Activated CD4-positive, CD25-positive, alpha-beta regulatory T cell (primary cell): ENCODE measurements at places on chromosomes 6 and 20.

GRCh38 chr20:19387251-19387650 is 174.8 kb downstream of the SLC24A3 start:
- no peak for DNase-seq

GRCh38 chr6:7526755-7527154 is 14.7 kb upstream of the DSP start:
- DNase-seq, result no peak

DNA sequence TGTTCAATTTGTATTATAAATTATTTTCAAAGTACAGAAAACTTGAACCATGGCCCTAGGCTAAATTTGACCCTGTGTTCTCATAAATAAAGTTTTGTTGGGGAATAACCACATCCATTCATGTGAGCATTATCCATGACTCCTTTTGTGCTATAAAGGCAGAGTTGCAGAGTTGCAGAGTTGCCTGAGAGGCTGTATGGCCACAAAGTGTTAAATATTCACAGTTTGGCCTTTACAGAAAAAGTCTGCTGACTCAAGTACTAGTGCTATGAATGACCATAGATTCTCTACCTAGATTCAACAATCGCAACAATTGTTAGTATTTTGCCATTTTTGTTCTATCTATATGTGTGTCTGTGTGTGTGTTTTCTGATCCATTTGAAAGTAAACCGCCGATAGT is 46.2 kb upstream of the BEND3 start:
- no peak for DNase-seq

GRCh38 chr6:21208081-21208795 is 385.3 kb upstream of the SOX4 start:
- DNase-seq, result no peak

- DNase-seq, result no peak
Measured at GRCh38 chr6:13787137-13787536, 27.2 kb downstream of the MCUR1 start.

- no peak for DNase-seq
Measured at GRCh38 chr6:164695896-164696295, 613.5 kb downstream of the C6orf118 start.

DNA sequence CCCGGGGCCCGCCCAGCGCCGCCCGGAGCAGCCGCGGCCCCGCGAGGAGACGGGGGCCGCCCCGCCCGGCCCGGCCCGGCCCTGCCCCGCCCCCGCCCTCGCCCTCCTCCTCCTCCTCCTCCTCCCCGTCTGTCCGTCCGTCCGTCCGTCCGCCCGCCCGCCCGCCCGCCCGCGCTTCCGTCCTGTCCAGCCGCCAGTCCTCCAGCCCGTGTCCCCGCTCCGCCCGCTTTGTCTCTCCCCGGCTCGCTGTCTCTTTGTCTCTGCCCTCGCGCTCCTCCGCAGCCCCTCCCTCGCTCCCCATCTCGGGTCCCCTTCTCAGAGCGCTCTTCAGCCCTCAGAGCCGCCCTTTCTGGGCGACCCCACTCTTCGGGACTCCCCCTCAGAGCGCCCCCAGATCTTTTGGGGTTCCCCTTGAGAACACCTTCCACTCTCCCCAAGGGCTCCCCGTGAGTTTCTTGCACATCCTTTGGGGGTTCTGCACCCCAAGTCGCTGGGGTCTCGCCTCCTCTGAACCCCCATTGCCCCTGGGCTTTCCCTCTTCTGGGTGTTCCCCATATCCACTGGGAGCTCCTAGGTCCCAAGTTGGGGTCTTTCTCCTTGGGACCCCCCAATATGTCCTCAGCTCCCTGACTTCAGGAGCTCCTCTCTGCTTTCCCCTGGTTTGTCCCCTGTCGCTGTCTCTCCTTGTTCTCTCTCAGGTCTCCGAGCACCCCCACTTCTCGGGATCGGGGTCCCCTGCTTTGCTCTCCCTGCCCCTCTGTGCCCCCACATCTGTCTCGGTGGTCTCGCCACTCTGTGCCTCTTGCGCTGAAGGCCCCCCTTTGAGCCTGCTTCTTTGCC is 79.5 kb upstream of the MYL9 start:
- peak; percentile 30 for DNase-seq

GRCh38 chr20:49540687-49541435 is 27.1 kb downstream of the PTGIS start:
- DNase-seq, result no peak

DNA sequence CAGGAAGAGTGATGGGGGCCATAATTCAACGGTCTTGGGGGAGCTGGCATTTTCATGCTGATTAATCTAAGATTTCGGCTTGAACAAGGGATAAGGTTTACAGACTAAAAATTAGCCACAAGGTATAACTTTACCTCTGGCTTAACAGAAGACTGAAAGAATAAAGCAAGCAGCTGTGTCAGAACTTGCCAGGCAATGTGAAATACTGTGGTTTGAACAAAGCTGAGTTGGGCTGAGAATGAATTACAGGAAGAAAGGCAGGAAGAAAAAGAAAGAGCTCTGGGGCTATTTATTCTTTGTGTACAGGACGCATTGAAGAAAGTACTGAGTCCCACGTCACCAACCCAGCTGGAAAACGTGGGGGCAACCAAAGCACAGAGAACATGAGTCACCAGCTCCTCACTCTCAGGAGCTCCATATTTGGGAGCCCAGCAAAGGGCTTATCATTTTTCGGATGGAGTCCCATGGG is 121.5 kb upstream of the NEDD9 start:
- no peak for DNase-seq

DNA sequence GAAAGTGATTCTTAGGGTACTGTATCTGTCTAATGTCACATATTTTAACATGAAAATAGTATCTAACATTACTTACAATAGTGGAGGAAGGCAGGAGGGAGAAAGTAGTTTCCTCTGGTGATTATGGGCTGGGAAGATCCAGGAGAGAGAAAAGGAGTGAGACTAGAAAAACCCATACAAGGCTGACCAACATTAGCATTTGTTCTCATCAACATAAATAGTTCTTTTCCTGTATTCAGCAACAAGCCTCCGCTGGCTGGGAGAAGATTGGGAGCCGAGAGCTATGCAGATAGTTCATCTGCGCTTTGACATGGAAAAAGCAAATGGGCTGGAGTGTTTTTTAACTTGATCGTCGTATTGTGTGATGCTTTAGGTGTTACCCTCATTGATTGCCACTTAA is 239.4 kb downstream of the PHACTR1 start:
- DNase-seq, result no peak

DNA sequence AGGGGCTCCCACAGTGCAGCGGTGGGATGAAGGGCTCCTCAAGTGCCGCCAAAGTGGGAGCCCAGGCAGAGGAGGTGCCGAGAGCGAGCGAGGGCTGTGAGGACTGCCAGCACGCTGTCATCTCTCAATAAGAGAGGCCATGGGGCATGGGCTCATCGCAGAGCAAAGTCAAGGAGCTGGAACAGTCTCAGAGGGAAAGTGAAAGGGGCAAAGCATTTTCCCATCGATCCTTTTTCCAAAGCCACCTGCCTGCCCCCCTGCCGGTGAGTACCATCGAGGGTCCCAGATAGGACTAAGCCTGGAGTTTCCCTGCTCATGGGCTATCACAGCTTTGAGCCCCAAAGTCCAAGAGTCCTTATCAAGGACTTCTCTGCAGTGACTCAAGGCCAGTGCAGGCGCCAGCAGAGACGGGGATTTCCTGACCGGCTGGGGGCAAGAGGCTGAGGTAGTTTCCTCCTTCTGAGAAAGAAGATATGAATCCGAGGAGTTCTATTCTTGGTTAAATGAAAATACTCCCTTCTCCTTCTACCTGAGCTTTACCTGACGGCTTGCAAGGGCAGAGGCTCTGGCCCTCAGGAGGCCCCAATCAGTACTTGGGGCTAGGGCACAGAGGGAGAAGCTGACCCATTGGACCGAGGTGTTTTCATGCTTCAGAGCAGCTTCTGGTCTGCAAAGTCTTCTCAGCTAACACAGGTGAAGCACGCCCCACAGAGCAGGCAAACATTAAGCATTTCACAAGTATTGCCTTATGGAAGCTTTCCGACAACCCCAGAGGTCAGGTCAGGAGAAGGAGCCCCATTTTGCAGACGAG is 22.6 kb downstream of the ETV7 start:
- DNase-seq, result no peak

DNA sequence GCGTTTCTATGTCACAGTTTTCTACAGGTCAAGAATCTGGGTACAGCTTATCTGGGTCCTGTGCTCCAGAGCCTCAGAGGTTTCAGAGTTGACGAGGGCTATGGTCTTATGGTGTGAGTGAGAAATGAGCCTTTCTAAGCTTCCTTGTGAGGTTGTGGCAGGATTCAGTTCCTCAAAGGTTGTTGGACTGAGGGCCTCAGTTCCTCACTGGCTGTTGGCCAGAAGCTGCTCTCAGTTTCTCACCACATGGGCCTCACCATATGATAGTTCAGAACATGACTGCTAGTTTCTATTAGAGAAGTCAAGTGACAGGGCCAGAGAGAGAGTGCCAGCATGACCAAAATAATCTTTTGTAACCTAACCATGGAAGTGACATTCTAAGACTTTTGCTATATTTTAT is 96.1 kb downstream of the NUS1 start:
- DNase-seq, result no peak

GRCh38 chr6:12269110-12269509 is 21.1 kb upstream of the EDN1 start:
- no peak for DNase-seq

GRCh38 chr6:79040083-79040482 is 38.0 kb downstream of the PHIP start:
- no peak for DNase-seq

DNA sequence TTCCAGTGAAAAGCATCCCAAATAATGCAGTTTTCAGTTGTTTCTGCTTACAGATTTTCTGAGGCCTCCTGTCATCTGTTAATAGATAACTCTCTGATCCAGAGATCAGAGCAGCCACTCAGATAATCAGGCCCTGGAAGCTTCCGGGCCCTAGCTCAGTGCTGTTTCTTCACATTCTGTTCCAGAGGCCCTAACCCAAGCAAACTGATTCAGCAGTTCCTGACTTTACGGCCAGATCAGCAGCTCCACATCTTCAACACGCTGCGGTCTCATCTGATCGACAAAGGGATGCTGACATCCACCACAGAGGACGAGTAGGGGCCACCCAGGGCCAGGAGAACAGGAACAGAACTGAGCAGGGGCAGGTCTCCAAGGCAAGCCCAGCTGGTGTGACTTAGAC is 63.1 kb downstream of the CDS2 start:
- no peak for DNase-seq

DNA sequence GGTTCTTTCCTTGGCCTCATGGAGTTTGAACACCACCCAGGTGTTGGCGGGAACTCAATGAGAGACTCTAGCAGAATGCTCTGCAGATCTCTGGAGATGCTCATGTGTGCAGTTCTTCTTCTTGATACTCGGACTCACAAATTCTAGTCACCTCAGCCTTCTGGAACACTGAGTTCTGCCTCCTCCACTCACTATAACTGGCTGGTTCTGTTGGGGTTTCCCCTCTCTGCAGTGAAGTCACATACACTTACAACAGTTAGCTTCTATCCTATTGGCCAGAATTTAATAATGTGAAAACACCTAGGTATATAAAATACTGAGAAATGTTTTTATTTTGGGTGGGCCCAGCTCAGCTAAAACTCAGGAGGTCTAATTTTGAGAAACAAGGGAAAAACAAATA is 109.6 kb upstream of the HIVEP1 start:
- DNase-seq, result no peak
